Frontal cortex (tissue), 4 donors: ENCODE measurements at places on chromosomes 7 and 10.

GRCh38 chr10:79125092-79125491, 56.3 kb downstream of the ZMIZ1 start:
- no peak for DNase-seq

GRCh38 chr7:8133188-8133848, 128.6 kb downstream of the ICA1 start:
- DNase-seq = no peak

GRCh38 chr7:148304456-148304855, 286.1 kb upstream of the C7orf33 start:
- no peak for DNase-seq

- DNase-seq = no peak
Observed at GRCh38 chr10:112880633-112881530, 69.2 kb upstream of the TCF7L2 start.

DNA sequence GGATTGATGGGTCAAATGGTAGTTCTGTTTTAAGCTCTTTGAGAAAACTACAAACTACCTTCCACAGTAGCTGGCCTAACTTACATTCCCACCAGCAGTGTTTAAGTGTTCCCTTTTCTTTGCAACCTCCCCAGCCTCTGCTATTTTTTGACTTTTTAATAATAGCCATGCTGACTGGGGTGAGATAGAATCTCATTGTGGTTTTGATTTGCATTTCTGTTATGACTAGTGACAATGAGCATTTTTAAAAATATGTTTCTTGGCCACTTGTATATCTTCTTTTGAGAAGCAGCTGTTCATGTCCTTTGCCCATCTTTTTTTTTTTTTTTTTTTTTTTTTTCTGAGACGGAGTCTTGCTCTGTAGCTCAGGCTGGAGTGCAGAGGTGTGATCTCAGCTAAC, 155.2 kb upstream of the BMPER start:
- no peak for DNase-seq

DNA sequence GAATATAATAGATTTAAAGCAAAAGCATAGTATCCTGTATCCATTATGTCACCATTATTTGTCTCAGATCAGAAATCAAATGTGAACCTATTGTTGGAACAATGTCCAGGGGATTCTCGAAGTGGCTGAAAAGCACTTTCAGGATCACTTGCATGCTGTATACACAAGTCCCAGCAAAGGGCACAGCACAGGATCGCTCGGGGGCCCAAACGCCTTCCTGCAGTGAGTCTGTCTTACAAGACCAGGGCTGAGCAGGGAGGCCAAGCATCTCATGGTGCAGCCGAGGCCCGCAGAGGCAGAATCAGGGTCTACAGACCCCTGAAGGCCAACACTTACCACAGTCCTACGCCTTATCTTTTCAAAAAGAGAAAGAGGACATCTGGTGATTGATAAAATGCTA, 92.3 kb downstream of the TNS3 start:
- DNase-seq = no peak

- no peak for DNase-seq
Observed at GRCh38 chr10:96168546-96168945, 38.4 kb downstream of the ZNF518A start.

DNA sequence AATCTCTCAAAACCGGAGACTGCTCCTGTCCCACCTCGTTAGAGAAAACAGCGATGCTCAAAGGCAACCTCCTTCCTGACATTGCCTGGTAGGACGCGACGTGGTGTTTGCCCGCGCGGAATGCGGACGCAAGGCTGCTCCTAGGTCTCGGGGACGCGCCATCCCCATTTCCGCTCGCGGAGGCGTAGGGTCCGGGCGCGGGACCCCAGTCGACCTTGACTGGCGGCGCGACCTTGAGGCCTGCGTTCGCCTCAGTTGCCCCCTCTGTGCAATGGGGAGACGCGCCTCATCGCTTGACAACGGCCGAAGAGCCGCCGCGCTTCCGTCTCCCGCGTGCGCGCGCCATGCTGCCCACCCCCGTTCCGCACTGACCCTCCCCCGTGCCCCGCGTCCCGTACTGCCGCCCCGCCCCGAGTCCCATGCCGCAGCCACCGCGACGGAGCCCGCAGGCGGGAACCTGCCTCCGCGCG, 412 bp upstream of the PPIA start:
- no peak for DNase-seq

DNA sequence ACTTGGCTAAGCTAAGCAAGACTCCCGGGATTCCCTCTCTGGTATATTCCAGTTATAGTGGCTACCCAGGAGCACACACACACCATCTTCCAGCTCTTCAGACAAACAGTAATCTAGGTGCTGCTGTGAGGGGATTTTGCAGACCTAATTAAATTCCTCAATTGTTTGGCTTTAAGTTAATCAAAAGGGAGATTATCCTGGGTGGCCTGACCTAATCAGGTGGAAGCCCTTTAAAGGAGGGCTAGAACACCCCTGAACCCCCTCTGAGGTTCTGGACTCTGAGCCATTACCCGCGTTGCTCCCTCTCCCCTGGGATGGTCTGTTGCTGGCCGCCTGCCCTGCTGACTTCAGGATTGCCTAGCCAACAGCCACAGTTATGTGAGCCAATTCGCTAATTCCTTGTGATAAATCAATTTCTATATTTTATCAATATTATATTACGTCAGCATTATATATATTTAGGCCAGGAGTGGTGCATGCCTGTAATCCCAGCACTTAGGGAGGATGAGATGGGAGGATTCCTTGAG, 6.4 kb downstream of the SFXN2 start:
- DNase-seq = no peak

DNA sequence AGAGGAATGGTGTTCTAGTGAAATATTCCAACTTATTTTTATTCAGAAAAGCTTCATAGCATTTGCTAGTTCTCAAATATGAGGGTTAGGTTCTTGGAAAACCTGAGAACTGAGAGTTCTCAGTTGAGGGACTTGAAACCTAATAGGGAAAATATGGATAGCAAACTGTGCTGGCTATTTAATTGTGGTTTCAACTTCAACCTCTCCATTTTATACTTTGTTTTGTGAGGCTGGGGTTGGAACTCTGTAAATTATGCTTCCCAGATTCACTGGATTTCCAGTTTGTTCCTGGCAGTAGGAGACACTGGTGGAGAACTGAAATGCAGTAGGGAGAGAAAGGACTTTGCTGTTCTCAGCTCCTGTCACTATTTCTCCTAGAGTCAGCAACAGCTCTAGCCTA, 52.7 kb downstream of the CDK14 start:
- no peak for DNase-seq

DNA sequence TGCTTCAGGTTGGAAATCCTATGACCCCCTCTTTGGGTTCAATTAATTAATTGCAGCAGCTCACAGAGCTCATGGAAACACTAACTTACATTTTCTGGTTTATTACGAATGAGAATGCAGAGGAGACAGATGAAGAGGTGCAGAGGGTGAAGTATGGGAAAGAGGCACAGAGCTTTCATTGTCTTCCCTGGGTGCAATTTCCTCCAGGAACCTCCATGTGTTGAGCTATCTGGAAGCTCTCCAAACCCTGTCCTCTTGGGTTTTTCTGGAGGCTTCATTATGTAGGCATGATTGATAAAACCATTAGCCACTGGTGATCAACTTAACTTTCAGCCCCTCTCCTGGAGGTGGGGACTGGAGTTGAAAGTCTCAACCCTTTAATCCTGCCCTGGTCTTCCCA, 133.0 kb upstream of the AUTS2 start:
- no peak for DNase-seq

DNA sequence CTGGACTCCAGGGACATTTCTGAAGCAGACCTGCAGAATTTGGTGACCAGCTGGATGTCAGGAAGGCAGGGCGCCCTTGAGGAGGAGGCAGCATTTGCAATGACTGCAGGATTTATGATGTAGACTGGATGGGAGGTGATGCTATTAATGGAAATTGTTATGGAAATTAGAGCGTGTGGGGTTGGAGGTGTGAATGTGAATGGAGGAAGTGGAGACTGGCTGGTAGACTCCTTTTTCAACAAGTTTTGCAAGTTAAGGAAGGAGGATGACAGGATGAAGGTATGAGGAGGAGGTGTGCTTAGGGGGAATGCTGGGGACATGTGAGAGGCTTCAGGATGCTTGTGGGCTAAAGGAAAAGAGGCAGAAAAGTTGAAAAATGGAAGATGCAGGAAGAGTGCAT, 137.0 kb downstream of the TMEM178B start:
- DNase-seq = no peak
